Stimulated activated CD8-positive, alpha-beta memory T cell treated with anti-CD3 and anti-CD28 coated beads, Interleukin-4, amount 100 ng/mL, for 1 hour (primary cell): ENCODE measurements at places on chromosomes 13 and 19.

DNA sequence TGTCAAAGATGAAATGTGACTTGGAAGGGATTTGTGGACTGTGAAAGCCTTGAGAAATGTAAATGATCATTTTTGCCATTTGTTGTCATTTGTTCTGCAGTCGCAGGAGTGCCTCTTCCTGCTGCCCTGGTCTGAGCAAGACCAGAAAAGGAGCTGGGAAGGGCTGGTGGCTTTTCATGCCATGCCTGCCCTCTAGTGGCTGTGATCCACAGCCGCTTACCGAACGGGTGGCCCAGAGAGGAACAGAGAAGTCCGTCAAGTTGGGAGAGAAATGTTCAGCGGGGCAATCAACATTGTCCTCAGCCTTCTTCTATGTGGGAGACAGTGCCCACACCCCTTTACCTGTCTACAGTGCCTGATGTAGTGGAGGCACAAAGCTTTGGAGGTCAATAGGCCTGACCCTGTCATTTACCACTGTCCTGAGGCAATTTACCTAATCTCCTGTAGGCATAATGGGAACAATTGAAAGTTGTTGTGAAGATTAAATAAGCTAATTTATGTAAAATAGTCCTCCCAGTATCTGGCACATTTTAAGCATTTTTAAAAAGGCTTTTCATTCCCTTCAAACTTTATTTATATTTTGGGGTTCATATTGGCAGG, 224.5 kb downstream of the B3GLCT start:
- DNase-seq, result peak; percentile 2

DNA sequence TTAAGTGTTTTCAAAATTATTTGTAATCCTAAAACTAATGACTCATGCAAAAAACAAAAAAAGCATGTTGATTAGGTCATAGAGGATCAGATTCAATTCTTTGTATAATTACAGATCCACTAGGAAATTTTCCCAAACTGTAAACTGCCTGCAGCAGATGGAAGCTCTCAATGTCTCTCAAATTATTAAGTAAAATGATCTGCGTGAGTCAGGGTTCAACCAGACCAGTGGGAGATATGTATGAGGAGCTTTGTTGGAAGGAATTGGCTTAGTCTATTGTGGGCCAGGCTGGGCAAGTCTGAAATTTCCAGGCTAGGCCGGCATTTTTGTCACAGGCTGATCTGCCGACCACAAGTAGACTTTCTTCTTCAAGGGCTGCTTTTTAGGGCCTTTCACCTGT, 14.4 kb upstream of the SACS start:
- no peak for DNase-seq

GRCh38 chr19:48740164-48740972, at the start of gene RASIP1:
Gene RASIP1 (minus strand): TSS chr19:48740610. CDS start chr19:48740282, 328 bp downstream.
- no peak for DNase-seq

GRCh38 chr13:74904556-74904955, 577.4 kb downstream of the TBC1D4 start:
- no peak for DNase-seq

GRCh38 chr13:83943530-83944279, 61.4 kb upstream of the SLITRK1 start:
- no peak for DNase-seq

DNA sequence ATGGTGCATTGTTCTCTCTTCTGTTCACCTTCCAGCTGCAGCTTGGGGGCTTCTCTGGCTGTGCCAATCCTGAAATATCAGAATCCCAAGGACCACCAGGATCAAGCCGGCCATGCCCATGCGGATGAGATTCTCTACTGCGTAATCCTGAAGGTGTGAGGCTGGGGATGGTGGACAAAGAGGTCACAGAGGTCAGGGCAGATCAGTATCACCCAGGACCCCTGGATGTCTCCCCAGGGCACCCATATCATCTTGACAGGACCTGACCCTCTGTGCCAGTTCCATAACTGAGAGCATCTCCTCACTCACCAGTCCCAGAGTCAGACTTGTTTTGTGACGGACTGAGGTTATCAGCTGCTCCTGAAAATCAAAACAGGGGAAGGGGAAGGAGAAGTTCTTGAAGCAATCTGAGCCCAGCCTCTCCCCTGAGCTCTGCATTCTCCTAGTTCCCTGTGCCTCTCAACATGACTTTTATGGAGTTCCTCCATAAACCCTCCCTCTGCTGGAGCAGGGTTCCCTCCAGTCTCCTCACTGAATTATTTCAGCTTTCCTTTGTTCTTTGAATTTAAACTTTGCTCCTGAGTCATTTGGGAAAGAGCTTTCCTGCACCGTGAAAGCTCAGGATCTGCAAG, 5.5 kb downstream of the LILRA5 start:
- DNase-seq, result no peak

DNA sequence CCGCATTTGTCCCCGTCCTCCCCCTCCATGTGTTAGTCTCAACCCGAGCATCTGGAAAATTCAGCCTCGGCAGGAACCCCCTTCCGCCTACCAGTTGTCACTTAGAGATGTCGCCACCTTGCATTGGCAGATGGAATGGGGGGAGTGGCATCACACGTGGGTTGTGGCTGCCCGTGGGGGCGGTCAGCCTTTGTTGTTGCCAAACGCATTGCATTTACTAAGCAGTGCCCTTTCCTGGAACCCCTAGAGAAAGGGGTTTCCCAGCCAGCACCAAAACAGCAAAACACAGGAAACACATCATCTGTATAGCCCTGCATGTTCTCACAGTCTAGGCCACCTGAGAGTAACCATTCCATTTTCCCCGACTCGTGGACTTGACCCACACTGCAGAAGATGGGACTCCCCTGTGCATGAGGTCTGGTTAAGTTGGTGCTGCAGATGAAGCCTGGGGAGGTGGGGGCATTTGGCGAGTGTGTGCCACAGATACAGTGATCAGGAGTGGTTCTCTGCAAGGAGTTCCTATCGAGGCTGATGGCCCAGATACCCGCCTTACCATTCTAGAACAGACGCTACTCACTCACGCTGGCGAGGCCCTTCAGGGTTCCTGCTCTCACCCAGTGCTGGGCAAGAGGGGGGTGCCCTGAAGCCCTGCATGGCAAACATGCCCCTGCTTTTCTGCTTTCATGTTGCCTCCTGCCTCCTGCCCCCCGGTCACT, 38.3 kb downstream of the TMED1 start:
- peak; percentile 73 for DNase-seq

DNA sequence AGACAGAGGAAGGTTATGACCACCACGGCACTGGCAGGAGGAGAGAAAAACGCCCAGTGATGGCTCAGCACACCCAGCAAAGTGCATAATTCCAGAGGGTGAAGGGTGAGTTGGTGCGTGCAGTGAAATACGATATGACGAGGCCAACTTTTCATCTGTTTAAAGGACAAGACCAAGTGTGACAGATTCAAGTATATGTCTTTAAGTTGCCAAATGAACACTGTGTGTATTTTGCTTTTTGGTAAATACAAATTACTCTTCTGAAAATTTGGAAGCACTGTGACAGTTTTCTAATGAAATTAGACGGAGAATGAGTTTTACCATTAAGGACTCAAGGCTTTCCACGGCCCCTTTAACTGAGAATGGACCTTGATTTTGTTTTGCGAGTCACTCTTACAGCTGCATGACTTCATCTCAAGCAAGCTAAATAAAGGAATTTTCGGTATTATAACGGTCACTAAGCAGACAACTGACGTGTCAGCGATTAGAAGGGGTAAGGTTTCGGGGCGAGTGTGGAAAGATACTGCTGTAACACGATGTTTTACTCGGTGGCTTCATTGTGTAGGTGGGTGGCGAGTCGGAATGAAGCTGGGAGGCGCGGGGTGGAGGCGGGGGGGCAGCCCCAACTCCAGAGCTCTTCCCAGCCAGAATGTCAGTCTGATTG, 22.8 kb downstream of the COL4A2 start:
- DNase-seq, result no peak

- DNase-seq, result no peak
These were observed 23.7 kb upstream of the SHISA2 start for GRCh38 chr13:26075498-26075897.

DNA sequence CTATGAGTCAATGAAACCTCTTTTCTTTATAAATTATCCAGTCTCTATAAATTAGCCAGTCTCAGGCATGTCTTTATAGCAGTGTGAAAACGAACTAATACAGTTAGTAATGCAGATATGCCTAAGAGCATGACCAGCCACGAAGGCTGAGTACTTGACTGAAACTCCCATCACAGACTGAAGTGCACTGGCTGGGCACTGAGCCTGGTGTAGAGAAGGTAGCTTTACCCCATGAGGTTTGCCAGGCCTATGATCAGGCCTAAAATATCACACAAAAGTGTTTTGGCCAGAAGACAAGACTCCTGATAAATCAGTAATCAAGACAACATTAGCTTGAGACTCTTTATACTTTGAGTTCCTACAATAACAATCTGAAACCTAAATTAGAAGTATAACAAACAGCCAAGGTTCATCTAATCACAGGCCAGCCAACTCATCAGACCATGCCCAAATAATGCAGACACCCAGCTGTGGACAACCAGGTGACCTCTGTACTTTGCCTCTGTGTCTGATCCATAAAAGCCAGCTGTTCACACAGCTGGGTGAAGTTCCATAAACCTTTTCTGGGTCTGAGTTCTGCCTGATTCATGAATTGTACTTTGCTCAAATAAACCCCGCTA, 771.8 kb upstream of the SLITRK1 start:
- DNase-seq, result no peak

DNA sequence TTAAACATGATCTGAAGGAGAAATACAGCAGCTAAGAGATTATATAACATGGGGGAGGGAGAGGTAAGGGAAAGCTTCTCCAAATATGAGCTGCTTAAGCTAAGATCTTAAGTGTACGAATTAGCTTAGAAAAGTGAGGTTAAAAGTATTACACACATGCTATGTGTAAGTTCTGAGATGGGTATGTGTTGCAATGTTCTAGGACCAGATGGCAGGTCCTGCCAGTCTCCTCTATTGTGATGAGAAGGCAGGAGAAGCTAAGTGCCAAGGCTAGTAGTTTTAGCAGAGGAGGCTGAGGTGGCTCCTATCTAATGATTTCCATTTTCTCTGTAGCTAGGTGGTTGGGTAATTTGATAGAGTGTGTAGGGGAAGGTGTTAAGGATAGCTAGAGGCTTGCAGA, 57.6 kb downstream of the MICU2 start:
- no peak for DNase-seq

- DNase-seq, result peak; percentile 79
These were observed 350 bp upstream of the USP12 start for GRCh38 chr13:27171827-27172494.

GRCh38 chr13:67275351-67275960, 45.3 kb upstream of the PCDH9 start:
- DNase-seq, result no peak

DNA sequence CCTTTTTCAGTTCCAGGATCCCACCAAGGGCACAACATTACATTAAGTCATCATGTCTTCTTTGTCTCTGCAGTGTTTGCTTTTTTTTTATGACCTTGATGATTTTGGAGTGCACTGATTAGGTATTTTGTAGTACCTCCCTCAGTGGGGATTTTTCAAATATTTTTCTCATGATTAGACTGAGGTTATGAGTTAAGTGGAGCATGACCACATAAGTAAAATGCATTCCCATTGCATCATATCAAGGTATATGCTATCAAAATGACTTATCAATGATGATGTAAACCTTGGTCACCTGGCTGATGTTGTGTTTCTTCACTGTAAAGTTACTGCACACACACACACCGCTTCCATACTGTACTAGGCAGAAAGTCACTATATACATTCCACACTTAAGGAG, 96.7 kb upstream of the TRPC4 start:
- no peak for DNase-seq

GRCh38 chr19:4972509-4973230, 3.8 kb downstream of the KDM4B start:
- no peak for DNase-seq

DNA sequence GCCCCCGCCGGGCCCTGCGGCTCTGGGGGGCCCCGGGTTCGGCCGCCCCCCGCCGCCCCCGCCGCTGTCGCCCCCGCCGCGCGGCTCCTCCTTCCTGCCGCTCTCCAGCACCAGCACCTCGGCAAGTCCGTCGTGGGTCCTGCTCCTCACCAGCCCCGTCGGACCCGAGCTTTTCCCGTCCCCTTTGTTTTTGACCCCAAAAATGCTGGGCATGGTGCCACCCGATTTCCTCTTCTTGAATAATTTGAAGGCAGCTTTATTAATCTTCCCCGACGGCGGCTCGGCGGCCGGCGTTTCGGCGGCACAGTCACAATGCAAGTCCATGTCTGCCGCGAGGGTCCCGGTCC, 945 bp downstream of the AMER2 start:
- no peak for DNase-seq

GRCh38 chr19:51905206-51905605, 389 bp upstream of the ZNF649 start:
- DNase-seq, result no peak

GRCh38 chr19:15371786-15372380, 7.7 kb downstream of the AKAP8 start:
- no peak for DNase-seq

GRCh38 chr13:98782654-98783053, 30.2 kb upstream of the SLC15A1 start:
- no peak for DNase-seq

- no peak for DNase-seq
These were observed 1.2 kb upstream of the DCT start for GRCh38 chr13:94480672-94481145.

GRCh38 chr13:59459972-59460371, 703.8 kb downstream of the DIAPH3 start:
- DNase-seq, result no peak

DNA sequence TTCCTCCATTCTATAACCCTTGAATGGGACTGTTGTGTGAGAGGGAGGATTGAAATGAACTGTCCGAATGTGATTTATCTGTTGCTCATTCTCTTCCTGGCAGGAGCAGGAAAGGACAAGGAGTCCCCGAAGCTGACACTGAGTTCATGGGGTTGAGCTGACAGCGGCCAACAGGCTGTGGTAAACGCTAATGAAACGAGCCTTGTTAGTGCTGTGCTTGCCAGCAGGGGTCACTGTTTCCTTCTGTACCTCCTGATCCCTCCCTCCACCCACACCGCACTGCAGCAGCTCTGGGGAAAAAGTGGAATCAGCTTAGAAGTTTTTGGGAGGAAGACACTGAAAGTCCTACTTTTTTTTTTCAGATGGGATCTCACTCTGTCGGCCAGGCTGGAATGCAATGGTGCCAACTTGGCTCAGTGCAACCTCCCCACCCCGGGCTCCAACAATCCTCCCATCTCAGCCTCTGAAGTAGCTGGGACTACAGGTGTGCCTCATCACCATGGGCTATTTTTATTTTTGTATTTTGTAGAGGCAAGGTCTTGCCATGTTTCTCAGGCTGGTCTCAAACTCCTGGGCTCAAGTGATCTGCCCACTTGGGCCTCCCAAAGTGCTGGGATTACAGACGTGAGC, 6.7 kb upstream of the ZNF761 start:
- peak; percentile 47 for DNase-seq

GRCh38 chr19:22602631-22603272, 31.4 kb upstream of the ZNF492 start:
- DNase-seq, result no peak

DNA sequence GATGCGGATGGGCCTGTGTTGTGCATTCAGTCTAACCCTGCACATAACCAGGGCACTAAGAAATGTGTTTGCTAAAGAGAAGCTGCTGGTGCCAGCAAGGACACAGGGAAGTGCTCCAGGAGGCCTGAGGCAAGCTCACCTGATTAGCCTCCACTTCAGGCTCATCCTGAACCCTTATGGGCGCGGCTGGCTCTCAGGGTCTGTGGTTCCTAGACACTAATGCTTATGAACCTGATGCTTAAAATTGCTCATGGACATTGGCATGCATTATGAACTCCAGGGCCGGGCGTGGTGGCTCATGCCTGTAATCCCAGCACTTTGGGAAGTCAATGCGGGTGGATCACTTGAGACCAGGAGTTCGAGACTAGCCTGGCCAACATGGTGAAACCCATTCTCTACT, 34.3 kb downstream of the SERP2 start:
- no peak for DNase-seq
